ENCODE measurements at places on chromosomes 5 and 9.

- DNase-seq = no peak
Observed at GRCh38 chr9:134775081-134775951, 105.3 kb upstream of the FCN2 start.

GRCh38 chr5:73253047-73253660 lies 80.2 kb downstream of the TMEM174 start:
- no peak for DNase-seq

- DNase-seq = no peak
Observed at GRCh38 chr5:135526924-135527323, 8.8 kb downstream of the NEUROG1 start.

GRCh38 chr9:8895861-8896224 lies 1096.3 kb upstream of the DMAC1 start:
- DNase-seq = no peak

- DNase-seq = no peak
Observed at GRCh38 chr5:150489360-150490295, 18.3 kb upstream of the NDST1 start.

GRCh38 chr5:95615164-95615467 lies 4.8 kb upstream of the GPR150 start:
- DNase-seq = no peak

DNA sequence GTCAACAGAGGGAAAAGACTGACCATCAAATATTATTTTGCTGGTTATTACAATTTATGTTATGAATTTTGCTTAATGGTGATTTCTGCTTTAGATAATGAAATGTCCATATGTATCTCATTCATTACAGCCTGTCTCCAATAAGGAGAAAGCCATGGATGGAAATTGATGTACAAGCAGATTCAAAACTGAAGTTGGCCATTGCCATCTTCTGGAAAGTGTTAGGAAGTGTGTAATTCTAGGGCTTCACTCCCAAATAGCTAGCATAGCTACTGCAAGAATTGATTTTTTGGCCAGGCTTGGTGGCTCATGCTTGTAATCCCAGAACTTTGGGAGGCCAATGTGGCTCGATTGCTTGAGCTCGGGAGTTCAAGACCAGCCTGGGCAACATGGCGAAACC lies 45.8 kb downstream of the DYNC2I2 start:
- DNase-seq = no peak

DNA sequence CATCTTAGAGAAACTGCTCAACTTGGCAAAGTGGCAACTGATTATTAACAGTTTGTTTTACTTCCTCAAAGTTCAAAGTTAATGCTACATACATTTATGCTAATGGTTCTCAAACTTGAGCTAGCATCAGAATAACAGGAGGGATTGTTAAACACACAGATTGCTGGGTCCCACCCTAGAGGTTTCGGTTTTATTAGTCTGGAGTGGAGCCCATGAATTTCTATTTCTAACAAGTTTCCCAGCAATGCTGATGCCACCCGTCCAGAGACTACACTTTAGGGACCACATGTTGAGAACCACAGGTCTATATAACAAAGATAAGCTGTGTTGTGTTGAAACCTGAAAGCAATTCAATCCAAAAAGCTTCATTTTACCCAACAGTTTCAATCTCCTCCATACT lies 95.3 kb downstream of the FBXW11 start:
- DNase-seq = no peak
